ENCODE measurements at places on chromosomes 3 and 15. TPM values are rescaled to one million over a fixed set of nuclear protein-coding genes. Genes with fewer than 3 reads are reported as not detected.
A peak's percentile ranks its signal among the peaks of the same experiment; 100 is the strongest.

PLA1A gene
- total RNA-seq: not detected

ZNF620 gene
- total RNA-seq: 2.3 TPM

DNA sequence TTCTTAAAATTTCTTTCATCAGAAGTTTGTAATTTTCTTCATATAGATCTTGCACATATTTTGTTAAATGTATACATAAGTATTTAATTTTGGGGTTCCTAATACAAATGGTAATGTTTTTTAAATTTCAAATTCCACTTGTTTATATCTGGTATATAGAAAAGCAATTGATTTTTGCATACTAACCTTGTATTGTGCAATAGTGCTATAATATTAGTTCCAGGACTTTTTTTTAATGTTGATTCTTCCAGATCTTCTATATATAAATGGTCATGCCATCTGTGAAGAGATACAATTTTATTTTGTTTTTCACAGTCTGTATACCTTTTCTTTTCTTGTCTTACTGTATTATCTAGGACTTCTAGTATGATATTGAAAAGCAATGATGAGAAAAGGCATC, 665.0 kb downstream of the OTOL1 start:
- no peak for DNase-seq

- peak; percentile 18 for DNase-seq
These were observed 191.6 kb downstream of the SV2B start for GRCh38 chr15:91291673-91292072.

- no peak for DNase-seq
These were observed 178.8 kb downstream of the PLCL2 start for GRCh38 chr3:17063596-17063995.

DNA sequence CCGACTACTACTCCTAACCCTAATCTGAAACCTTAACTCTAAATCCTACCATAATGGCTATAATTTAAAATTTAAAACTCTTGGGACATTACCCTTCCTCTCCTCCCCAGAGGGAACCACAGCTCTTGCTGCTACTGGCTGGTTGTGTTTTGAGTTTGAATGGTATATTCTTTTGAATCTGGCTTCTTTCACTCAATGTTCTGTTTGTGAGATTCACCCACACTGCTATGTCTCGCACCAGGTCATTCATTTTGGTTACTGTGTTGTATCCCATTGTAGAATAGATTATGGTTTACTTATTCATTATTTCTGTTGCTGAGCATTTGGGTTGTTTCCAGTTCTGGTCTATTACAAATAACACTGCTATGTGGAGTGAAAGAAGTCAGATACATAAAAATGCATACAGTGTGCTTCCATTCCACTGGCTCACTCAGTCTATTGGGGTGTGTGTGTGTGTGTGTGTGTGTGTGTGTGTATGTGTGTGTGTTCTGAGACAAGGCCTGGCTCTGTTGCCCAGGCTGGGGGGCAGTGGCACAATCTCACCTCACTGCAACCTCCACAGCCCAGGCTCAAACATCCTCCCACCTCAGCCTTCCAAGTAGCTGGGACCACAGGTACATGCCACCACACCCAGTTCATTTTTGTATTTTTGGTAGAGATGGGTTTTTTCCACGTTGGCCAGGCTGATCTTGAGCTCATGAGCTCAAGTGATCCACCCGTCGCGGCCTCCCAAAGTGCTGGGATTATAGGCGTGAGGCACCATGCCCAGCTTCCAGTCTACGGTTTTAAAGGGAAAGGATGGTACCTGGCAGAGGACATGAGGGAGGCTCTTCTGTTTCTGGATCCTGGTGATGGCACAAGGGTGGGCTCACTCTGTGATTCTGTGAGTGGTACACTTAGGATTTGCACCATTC, 19.2 kb upstream of the SYNM start:
- no peak for DNase-seq

DNA sequence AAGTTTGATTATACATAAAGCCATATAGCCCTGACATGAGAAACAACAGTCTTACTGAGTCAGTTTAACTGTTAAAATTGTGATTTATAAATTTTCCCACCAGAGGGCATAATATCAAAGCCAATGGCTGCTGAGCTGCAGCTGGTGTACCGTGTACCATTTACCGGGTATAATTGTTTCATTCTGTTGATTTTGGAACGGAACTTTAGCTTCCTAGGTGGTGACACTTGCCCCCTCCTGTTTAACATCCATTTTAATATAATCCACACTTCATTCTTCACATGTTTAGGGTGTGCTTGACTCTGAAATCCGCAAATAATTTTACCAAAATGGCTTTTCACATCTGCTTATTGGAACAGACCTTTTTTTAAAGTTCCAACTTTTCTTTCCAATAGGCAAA, 72.8 kb downstream of the SLC9A9 start:
- peak; percentile 25 for DNase-seq
